Calu3 (cell line): ENCODE measurements at places on chromosomes 7 and 10.

GRCh38 chr10:69295027-69295636 is 16.8 kb downstream of the HK1 start:
- no peak for DNase-seq

GRCh38 chr10:117581961-117582360 is 39.4 kb downstream of the EMX2 start:
- DNase-seq, result no peak

DNA sequence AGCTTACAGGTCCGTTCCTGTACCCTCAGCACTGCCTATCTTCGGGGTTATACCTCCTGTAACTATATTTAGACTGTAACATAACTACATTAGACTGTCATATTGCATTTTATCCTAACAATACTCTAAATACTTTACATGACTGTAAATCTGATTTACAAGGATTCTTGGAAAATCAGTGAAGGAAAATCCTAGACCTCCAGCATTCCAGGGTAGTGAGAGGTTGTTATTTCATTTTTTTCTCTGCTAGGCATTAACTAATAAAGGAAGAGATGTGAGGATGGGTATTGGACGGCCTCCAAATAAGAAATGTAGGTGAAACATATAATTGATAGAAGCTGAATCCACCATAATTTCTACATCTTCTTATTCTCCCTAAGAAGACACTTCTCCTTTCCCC is 569.4 kb downstream of the CALN1 start:
- DNase-seq, result no peak

GRCh38 chr10:104306897-104307296 is 31.4 kb downstream of the ITPRIP start:
- no peak for DNase-seq

DNA sequence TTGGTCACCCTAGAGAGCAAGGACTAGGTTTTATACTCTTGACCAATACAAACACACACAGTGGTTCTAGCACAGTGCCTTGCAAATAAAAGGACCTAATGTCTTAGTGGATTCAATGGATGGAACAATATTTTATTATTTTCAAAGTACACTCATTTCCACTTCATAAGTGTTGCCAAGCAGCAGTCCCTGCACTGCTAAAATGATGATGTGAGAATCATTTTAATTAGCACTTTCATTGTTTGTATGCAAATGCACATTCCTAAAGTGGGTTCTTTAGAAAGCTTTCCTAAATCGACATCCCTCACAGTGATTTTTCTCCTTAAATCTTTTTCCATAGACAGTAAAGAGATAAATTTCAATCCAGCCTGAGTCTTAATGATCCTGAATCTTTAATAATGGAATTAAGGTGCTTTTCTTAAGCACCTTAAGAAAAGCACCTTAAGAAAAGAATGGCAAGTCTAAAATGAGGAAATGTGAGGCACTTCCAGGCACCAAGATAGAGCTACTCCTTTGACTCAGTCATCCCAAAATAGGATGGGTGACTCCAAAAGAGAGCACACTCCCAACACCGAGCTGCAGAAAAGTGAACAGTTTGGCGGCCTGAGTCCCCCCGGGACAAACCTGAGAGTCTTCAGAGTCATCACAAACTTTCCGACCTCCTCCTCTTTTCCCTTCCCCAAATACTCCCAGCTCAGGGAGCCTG is 84.5 kb downstream of the SORBS1 start:
- DNase-seq, result no peak

- no peak for DNase-seq
These were observed 15.1 kb upstream of the AKR1B10 start for GRCh38 chr7:134512271-134512670.

DNA sequence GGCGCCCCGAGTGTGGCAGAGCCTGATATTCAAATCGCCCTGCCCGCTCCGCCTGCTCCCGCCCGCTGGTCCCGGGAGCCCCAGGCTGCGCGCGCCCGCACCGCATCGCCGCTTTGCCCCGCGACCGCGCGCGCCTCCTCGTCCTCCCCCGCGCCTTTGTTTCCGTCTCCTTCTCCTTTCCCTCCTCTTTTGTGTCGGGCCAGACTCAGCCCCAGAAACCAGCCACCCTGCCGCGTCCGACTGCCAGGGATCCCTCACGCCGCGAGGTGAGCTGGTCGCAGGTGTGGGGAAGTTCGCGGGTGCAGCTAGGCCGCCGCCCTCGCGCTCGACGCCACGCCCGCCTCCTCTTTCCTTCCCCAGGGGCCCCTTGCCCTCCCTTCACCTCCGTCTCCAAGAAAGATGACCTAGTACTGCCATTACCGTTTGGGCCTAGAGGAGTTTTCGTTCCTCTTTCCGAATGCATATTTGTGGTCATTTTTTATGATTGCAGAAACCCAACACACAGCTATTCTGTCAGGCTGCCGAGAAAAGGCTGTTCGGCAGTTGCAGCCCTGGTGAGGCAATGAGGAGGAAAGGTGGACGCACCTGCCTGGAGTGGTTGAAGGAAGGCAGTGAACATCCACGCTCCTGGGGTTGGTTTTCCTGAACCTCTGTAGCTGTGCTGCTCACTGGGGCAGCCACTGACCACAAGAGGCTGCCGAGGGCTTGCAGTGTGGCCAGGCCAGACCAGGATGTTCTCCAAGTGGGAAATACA is 107.3 kb downstream of the SNX10 start:
- peak; percentile 72 for DNase-seq

GRCh38 chr7:44713141-44713540 is 35.5 kb upstream of the ZMIZ2 start:
- no peak for DNase-seq

DNA sequence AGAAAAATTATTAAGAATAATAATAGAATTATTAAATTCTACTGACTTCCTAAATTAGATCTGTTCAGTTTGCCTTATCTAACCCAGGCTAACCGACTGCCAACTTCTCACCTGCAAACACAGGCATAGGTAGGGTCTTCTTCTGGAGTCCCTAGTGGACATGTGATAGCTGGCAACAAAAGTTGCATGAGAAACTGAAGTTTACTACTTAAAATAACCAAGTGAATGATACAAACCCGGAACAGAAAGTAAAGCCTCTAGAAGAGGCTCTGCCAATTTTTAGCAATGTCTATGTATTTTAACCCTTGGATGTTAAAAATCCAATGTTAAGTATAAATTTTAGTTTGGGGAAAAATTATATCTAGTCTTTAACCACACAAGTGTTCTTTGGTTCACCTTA is 37.6 kb downstream of the NDUFB2 start:
- DNase-seq, result no peak

GRCh38 chr10:90871279-90871765 is 452 bp upstream of the RPP30 start:
- DNase-seq, result peak; percentile 21

GRCh38 chr7:141402277-141402996 is 148.8 kb upstream of the AGK start:
- no peak for DNase-seq

DNA sequence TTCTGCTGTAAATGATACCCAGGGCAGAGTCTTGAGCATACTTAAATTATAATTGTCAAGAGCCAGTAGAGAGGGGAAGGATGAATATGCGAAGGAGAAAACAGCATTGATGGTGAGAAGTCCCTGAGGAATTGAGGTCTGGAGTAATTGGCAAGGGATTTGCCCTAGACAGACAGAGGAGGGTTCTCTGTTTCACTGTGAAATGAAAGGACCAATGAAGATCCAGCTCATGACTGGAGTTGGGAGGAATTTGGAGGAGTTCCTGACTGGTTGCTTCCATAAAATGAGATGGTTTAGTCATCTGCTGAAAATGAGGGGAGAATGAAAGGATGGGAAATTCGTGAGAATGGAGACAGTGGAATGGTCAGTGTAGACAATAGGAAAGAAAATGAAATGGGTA is 6.8 kb downstream of the PRPF18 start:
- no peak for DNase-seq

DNA sequence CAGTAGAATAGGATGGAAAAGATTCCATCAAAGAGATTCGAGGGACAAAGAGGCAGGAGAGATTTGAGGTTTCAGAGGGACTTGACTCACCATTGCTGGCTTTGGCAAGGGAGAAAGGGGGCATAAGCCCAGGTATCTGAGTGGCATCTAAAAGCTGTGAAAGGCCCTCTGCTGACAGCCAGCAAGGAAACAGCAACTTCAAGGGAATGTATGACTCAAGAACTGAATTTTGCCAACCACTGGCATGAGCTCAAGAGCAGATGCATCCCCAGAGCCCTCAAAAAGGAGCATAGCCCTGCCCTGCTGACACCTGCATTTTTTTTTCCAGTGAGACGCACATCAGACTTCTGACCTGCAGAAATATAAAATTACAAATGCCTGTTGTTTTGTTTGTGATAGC is 19.6 kb upstream of the ADAM12 start:
- no peak for DNase-seq

- DNase-seq, result no peak
These were observed 136.4 kb upstream of the MDFIC start for GRCh38 chr7:114785496-114785895.

DNA sequence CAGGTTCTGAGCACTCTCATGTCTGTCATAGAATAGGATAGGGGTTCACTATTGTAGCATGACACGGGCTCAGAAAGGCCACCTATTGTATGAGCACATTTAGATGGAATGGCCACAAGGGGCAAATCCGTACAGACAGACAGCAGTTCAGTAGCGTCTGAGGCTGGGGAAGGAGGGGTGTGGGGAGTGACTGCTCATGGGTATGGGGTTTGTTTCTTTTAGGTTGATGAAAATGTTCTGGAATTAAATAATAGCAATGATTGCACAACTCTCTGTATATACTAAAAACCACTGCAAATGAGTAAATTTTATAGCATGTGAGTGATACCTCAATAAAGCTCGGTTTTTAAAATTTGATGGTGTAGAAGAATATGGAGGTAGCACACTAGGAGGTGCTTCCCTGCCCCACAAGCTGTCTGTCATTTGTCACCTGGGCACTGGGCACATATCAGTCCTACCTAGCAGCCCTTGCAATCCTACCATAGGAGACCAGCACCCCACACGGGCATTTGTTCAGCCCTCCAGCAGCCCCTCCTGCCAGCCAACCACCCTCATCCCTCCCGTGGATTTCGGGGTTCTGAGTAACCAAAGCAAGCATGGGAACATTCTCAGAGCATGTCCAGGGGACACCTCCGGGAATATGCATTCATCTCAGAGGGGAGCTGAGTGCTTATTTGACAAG is 35.2 kb downstream of the KCNMA1 start:
- DNase-seq, result no peak

GRCh38 chr10:120456626-120457430 is at the start of gene PLPP4:
PLPP4 (plus strand) TSS chr10:120457227; CDS start chr10:120457306, 79 bp downstream.
- DNase-seq, result peak; percentile 33

DNA sequence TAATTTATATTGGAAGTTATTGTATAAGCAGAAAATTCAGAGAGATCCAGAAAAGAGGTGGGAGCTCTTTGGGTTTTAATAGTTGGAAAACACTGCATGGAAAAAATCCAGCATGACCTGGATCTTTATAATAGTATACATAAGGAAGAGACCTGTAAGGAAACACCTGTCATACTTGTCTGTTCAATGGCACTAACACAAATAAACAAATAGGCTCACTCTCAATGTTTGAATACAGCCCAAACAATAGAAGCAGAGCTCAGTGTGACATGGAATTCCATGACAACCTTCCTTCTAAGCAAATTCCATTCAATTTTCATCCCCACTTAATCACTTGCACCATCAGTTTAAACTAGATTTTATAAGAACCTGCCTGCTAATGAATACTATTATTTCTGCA is 31.7 kb downstream of the CISD1 start:
- no peak for DNase-seq

GRCh38 chr10:117537436-117537903 is 5.1 kb upstream of the EMX2 start:
- DNase-seq, result peak; percentile 28

DNA sequence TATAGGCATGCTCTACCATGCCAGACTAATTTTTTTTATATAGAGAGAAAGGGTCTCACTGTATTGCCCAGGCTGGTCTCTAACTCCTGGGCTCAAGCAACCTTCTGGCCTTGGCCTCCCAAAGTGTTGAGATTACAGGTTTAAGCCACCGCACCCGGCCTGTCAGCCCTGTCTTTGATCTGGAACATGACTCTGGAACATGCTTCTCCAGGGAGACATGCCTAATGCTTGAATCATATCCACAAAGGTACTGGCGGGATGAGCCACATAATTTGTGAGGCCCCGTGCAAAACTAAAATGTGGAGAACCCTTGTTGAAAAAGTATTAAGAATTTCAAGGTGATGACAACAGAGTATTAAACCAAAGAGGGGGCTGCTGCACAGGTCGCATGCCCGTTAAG is 282.8 kb downstream of the ARHGAP12 start:
- DNase-seq, result no peak

- no peak for DNase-seq
These were observed 70.4 kb downstream of the INPP5A start for GRCh38 chr10:132607961-132608495.

GRCh38 chr7:91082038-91082437 is 182.2 kb upstream of the FZD1 start:
- DNase-seq, result no peak

- no peak for DNase-seq
These were observed 80.3 kb downstream of the RAMP3 start for GRCh38 chr7:45237788-45238461.
